Aorta (tissue), 5 donors: ENCODE measurements at places on chromosomes 2 and 18. TPM values are rescaled to one million over a fixed set of nuclear protein-coding genes. Genes with fewer than 3 reads are reported as not detected.
A peak's percentile ranks its signal among the peaks of the same experiment; 100 is the strongest.

GRCh38 chr2:205589479-205589878, 92.8 kb upstream of the NRP2 start:
- no peak for DNase-seq

GRCh38 chr2:192010073-192010472, 163.2 kb upstream of the CAVIN2 start:
- DNase-seq: no peak

- no peak for DNase-seq
Measured at GRCh38 chr2:102770506-102770905, 8.7 kb downstream of the TMEM182 start.

- DNase-seq: no peak
Measured at GRCh38 chr2:64626146-64626809, 27.4 kb downstream of the SERTAD2 start.

DNA sequence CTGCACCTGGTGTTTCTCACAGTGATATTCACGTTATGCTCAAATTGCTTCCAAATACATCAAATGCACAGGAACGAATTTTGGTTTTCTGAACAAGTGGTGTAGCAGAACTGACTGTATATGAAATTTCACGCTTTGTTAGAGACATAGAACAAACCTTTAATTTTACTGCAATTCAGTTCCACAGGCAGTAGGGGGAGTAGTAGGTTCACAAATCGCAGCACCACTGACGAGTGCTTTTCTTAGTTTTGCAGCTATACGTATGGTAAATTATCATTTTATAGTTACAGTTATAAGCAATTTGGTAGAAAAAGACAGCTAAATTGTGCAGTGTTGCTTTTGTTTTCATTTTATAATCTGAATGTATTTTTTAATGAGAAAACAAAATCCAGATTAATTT, 113.3 kb downstream of the KIAA1328 start:
- no peak for DNase-seq

- no peak for DNase-seq
Measured at GRCh38 chr18:55252053-55252675, 292.9 kb upstream of the CCDC68 start.

DNA sequence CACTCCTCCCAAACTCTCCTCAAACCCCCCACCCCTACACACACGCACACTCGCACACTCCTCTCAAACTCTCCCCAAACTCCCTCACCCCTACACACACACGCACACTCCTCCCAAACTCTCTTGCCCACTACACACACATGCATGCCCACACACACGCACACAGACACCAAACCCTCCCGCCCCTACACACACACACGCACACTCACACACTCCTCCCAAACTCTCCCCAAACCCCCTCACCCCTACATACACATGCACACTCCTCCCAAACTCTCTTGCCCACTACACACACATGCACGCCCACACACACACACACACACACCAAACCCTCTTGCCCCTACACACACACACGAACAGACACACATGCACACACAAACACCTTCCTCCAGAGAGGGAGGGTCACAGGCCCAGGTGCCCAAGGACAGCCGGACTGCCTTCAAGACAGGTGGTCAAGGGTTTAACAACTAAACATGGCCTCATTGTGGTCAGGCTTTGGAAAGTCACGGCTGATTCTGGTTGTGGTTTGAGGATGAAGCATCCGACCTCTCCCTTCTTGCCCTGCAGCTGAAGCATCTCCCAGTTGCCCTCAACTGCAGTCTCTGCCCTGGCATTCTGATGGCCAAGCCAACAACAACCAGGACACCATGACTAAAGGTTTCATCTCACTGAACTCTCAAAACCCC, 72.3 kb upstream of the SNTG2 start:
- no peak for DNase-seq

GRCh38 chr2:120176526-120176925, 46.7 kb downstream of the TMEM185B start:
- no peak for DNase-seq

DNA sequence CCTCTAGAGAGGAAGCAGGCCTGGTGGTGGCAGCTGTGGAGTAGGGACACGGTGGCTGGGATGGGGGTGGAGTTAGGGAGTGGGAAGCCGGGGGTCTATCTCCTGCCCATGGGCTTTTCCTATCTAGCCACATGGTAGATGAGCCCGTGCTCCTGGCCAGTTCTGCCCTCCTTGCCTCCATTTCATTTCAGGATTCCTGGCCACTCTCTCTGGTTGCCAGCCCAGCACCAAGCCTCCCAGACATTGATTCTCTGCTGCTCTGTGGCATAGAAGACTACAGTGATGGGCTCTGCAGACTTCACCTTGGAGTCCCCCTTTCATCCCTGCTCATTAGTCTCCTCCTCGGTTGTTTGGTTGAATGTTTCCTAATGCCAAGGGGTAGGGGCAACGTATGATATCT, 19.4 kb downstream of the SIX3 start:
- DNase-seq: no peak

GRCh38 chr18:52333860-52334259, 6.1 kb upstream of the DCC start:
- DNase-seq: no peak

Gene BOD1L2
- not detected for polyA plus RNA-seq

Gene SOX11
- polyA plus RNA-seq: not detected

Gene NEU4
- polyA plus RNA-seq: 6.4 TPM

Gene UGT1A6
- polyA plus RNA-seq: not detected

- no peak for DNase-seq
Measured at GRCh38 chr2:238839428-238839827, 8.5 kb upstream of the TWIST2 start.

DNA sequence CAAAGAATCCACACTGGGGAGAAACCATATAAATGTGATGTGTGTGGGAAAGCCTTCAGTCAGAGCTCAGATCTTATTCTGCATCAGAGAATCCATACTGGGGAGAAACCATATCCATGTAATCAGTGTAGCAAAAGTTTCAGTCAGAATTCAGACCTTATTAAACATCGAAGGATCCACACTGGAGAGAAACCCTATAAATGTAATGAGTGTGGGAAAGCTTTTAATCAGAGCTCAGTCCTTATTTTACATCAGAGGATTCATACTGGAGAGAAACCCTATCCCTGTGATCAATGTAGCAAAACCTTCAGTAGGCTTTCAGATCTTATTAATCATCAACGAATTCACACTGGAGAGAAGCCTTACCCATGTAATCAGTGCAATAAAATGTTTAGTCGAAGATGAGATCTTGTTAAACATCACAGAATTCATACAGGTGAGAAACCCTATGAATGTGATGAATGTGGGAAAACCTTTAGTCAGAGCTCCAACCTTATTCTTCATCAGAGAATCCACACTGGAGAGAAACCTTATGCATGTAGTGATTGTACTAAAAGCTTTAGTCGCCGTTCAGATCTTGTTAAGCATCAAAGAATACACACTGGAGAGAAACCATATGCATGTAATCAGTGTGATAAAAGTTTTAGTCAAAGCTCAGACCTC, 16.7 kb upstream of the ZSCAN30 start:
- DNase-seq: no peak

- DNase-seq: no peak
Measured at GRCh38 chr2:9370746-9371145, 52.6 kb downstream of the ITGB1BP1 start.

Gene ZC3H8
- polyA plus RNA-seq: 7.4 TPM

DNA sequence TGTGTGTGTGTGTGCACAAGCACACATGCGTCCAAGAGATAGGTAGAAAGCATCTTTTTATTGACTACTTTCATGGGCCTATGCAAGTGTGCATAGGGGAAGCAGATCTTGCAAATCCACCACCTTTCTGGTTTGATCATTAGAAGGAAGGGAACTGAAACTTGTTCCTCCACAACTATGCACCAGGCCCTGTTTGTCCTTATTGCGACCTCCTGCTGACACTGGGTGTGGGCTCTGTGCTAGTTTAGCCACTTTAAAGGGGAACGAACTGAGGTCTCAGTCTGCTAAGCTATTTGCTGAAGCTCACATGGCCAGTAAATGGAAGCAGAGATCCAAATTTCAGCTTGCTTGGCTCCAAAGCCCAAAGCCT, 32.1 kb upstream of the INSIG2 start:
- peak; percentile 52 for DNase-seq

GRCh38 chr2:7083580-7084509, 166.6 kb downstream of the RNF144A start:
- no peak for DNase-seq

Gene GALR1
- under 0.01 TPM for polyA plus RNA-seq

Gene ACKR3
- polyA plus RNA-seq: 37.5 TPM

Gene GPR75
- polyA plus RNA-seq: 0.90 TPM

DNA sequence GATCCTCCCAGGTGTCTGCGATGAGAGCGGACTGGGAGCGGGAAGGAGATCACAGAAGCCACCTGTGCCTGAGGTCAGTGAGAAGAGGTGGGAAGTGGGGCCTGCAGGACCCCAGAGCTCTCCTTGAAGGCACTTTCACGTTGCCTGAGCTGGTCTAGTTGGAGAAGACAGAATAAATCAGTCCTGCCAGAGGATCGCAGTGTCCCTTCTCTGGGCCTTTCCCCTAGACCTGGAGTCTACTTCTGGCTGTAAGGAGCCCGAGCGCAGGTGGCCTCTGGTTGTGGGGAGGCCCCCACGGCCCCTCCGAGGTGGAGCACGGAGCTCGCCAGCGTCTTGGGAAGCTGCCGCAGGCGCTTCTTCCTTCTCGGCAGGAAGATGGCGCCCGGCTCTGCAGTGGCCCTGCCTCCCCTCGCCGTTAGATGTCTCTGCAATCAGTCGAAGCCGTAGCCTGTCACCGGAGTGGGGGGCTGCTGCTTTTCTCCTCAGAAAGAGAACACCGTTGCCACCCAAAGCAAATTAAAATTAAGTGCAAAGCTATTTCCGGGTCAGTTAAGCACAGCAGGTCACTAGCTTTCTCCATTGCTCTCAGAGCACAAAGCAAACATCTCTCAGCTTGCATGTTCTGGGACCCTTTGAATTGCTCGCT, 212.0 kb upstream of the MYT1L start:
- DNase-seq: no peak

Gene DPYSL5
- polyA plus RNA-seq: not detected

DNA sequence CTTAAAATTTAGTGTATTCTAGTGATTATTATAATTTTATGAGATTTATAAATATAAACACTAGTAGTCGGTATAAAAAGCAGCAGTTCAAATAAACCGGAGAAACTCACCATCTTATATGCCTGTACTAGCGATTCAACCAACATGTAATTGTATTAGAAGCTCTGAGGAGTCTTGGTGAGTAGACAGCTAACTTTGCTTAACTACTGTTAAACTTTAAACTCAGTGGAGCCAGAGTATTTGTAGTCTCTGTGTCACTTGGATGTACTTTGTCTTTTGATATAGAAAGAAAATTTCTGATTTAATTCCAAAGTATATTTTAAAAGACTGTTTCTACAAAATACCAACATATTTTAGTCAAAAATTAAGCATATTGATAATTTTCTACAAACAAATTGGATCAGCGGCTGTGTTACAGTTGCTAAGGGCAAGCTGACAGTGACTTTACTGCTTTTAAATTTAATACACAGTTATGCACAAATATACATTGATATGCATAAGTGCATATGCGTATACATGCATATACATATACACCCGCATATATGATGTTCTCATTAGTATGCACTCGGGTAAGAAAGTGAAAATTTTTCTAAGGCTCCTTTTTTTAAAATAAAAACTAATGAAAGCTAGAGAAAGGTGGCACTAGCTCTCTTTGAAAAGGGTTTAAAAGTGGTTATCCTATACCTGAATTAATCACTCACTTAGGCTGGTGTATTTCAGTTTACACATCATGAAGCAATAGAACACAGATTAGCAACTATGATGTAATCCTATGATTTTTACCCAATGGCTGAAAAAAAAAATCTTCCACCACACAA, 374.5 kb downstream of the NCKAP5 start:
- DNase-seq: no peak

GRCh38 chr18:22485808-22486244, 68.1 kb upstream of the CTAGE1 start:
- no peak for DNase-seq

- DNase-seq: no peak
Measured at GRCh38 chr18:51655327-51655698, 457.8 kb upstream of the MEX3C start.

DNA sequence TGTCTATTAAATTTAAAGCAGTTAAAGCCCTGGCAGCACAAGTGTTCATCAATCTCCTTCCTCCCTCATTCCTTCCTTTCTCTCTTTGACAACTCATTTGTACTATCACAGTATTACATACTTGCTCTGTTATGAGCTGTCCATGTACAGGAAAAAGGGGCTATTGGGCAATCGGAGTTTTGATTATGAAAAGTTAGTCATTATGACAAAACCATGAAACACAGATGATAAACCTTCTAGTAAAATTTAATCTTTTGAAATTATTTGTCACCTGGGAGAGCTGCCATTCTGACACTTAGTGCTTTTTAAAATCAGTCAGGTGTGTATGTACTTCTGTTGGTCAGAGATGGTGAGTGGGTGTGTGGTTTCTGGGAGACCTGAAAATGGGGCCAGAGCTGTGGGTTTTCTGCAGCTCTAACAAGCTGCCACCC, 39.4 kb downstream of the MAP4K4 start:
- no peak for DNase-seq

GRCh38 chr2:169095621-169096105, 26.3 kb downstream of the DHRS9 start:
- no peak for DNase-seq

Gene CKAP2L
- polyA plus RNA-seq: under 0.01 TPM

- no peak for DNase-seq
Measured at GRCh38 chr2:135839713-135840112, 2.7 kb upstream of the LCT start.

Gene HAAO
- polyA plus RNA-seq: 33.4 TPM

DNA sequence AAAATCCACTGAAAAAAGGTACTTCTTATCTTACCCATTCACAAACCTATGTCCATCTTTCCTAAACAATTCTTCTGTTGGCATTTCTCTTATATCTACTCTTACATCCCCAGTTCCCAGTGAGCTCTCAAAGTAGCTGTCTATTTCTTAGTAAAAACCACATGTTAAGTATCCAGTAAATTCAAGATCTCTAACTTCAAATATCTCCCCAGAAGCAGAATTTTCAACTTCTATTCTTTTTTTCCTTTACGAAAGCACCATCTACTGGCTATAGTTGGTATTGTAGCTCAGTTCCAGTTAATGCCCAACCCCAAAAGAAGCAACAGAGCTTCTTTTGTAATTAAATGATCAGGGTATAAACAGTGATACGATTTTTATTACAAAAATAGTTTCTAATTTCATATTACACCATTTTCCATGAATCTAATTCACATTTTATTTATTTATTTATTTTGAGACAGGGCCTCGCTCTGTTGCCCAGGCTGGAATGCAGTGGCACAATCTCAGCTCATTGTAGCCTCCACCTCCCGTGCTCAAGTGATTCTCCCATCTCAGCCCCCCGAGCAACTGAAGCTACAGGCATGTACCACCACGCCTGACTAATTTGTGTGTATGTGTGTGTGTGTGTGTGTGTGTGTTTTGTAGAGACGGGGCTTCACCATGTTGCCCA, 28.5 kb downstream of the HRH4 start:
- DNase-seq: no peak

Gene MYO3B
- polyA plus RNA-seq: 0.05 TPM

Gene ITPRIPL1
- 1.2 TPM for polyA plus RNA-seq

- no peak for DNase-seq
Measured at GRCh38 chr2:172234716-172235691, 132.3 kb upstream of the DLX2 start.
